ENCODE measurements at places on chromosomes 16 and 17. TPM values are rescaled to one million over a fixed set of nuclear protein-coding genes. Genes with fewer than 3 reads are reported as not detected.

Gene MYADML2
- not detected for total RNA-seq

Gene PRSS27
- total RNA-seq, result 0.13 TPM

Gene TUBB3
- 231 TPM for total RNA-seq

Gene MYCBPAP
- 0.78 TPM for total RNA-seq

Gene ABCC11
- not detected for total RNA-seq

Gene DEXI
- 61.8 TPM for total RNA-seq

Gene TIGD7
- total RNA-seq, result 2.5 TPM

Gene TP53TG3B
- total RNA-seq, result not detected

Gene KRT33B
- total RNA-seq, result not detected

Gene GAST
- total RNA-seq, result not detected

Gene MVD
- total RNA-seq, result 40.2 TPM

Gene PLEKHM1
- total RNA-seq, result 11.4 TPM

Gene KRT24
- not detected for total RNA-seq

Gene PIK3R5
- total RNA-seq, result not detected

Data from epithelial cell of alveolus of lung (primary cell).